ENCODE measurements at places on chromosomes 3 and 15.

DNA sequence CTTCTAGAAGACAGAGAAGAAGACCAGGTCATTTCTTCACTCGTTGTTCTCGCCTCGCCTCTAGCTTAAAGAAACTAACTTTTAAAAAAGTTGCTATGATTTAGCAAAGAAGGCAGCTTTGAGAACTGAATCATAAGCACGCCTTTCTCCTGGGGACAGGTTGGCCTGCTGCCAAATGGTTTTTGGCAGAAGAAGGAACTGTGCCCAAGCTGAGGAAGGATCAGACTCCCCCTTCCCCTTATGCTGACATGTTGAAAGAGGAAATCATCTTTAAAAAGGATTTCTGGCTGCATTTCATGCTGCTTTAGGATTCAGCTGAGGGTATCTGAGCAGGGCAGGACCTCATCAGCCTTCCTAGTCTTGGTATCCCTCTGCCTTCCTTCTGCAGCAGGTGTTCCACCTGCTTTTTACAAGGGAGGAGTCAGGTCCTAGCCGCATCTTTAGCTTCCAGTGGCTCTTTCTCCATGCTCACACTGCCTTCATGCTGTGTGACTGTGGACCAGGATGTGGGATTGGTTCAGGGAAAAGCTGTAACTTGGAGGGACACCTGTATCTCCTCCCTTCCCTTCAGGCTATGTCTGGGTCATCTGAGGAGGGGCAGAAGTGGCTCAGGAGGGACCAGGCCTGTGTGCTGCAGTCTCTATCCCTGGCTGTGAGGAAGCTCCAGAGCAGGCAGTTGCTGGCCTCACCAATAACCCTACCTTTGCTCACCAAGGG, 34.1 kb upstream of the HACD2 start:
- no peak for DNase-seq

- DNase-seq, result no peak
Observed at GRCh38 chr15:32682977-32683630, 34.7 kb upstream of the GREM1 start.

DNA sequence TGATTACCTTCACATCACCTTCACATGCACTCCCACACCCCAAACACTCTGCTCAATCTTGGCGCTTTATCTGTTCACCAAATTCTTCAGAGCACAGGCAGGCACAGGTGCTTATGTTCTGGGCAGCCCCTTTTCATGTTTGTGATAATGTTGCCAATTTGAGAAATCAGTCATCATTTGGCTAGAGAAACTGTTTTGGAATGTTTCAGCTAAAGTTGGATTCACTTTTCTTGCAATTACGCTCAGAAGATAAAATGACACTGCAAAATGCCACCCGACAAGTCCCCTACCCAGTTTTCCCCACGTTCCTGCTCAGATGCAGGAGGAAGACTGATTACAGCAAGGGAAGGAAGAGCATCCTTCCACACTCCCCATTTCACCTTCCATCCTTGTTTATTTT, 192.9 kb upstream of the LRRN1 start:
- no peak for DNase-seq

DNA sequence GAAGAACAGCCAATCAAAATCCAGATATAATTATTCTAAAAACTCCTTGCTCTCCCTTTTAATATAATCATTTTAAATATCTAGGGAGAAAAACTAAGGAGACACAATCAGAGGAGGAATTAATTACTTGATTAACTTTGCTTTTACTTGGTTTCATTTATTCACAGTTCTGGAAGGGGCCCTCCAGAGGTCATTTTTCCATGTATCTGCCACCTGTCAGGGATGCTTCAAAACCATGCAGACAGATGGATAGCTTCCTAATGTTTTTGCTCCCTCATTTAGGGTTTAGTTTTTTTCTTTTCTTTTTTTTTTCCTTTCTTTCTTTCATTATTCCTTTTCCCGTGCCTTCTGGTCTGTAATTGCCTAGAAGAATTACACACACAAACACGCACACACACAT, 438.1 kb upstream of the ARPP21 start:
- no peak for DNase-seq

GRCh38 chr15:101504866-101505609, 15.5 kb upstream of the PCSK6 start:
- DNase-seq, result no peak

DNA sequence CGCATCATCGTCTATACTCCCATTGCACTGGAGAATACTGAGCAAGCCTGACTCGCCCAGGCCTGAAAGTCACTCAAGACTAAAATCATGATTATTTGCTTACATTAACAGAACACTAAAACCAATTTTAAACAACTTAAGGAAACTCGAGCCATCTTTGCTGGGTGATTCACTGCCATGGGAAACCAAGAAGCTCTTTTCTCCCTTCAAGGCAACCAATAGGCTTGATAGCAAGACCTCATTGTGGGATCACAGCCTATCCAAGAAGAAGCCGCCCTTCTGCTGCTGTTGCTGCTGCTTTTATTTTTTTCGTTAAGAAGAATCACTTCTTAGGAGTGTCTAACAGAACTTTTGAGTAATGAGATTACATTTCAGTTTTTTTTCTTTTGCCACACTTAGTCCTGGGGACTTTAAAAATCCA, 479.4 kb downstream of the FOXP1 start:
- no peak for DNase-seq
